ENCODE measurements at places on chromosomes 7 and 10.

DNA sequence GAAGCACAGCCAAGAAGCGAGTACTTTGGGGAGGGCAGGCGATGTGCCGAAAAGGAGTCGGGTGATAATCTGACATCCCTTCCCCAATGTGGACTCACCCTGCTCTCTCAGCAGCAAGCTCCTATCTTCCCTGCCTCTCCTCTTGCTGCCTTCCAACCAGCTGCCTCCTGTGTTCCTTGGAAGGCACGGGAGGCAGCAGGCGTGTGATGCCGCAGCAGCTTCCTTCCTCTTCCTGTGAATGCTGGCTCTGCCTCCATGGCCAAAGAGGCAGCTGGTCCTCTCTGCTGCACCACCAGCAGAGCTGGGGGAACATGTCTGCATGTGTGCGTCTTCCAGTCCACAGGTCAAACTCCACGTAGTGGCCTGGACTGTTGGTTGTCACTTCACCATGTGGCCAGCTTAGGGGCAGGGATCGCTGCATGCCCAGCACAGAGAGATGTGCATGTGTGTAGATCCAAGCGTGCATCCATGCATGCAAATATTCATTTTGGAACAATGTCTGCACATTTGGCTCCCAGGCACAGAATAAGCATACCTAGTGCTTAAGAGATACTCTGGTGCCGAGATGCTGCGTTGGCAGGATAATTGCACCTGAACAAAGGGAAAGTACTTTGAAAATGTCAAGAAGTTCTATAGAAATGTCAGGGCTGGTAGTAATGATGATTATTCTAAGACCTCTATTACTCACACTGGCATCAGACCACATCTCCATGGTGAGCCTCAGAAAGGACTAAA lies 499.8 kb downstream of the PLXNA4 start:
- DNase-seq = no peak

- DNase-seq = no peak
Observed at GRCh38 chr10:19946245-19946644, 130.0 kb downstream of the PLXDC2 start.

GRCh38 chr7:112546723-112547513 lies 66.1 kb downstream of the LSMEM1 start:
- DNase-seq = no peak

GRCh38 chr7:134473861-134474291 lies 15.0 kb upstream of the AKR1B1 start:
- no peak for DNase-seq

DNA sequence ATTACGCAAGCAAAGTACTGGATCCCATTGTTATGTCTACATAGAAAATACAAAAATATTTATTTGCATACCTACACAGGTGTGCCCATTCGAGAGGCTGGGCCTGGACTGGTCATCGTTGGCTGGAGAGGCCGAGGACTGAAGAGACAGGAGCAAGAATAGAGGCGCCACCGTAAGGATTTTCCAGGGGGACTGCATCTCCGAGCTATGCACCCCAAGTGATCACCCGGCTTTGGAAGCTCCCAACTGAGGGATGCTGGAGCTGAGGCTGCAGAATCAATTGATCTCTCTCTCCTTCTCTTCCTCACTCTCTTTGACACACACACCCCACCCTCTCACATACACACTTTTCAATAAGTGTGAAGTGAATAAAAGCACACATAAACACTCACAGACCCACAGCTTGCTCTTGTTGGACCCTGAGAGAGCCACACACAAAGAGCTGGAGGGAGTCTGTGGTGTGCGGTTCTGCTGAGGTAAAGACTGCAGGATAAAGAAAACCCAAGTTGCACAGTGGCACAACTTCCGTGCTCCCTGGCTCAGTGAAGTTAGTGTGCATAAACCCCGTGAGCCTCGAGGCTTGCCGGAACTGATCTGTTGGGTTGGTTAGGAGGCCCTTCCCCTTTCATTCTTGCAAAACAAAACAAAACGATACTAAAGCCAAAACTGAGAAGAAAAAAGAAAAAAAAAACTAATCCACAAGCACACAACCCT lies at the start of gene AOAH:
Gene AOAH, minus strand, starts transcription at position 544 of the 714 bp plus-strand sequence. Its CDS starts 346 bp downstream, at position 198.
- peak; percentile 37 for DNase-seq

DNA sequence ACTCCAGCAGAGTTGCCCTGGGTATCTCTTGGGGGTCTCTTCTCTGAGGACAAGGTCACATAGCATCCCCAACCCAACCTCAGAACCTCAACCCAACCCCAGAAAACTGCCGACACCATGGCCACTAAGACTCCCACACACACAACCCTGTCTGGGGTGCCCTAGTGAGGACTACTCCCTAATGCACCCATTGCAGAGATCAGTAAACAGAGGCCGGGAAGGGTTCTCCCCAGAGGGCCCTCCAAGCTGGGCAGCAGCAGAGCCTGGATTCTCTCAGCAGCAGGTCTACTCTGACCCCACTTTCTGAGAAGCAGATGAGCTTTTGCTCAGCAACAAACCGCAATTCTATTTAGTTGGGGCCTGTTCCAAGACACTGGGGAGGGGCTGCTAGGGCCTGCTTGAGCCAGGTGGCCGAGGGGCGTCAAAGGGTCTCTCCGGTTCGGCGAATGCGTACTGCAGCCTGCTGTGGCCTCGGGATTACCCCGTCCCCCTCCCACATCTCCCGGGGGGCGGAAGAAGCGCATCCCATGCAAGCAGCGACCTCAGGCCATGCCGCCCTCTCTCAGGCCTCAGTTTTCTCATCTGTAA lies 828 bp downstream of the OGDHL start:
- DNase-seq = no peak

DNA sequence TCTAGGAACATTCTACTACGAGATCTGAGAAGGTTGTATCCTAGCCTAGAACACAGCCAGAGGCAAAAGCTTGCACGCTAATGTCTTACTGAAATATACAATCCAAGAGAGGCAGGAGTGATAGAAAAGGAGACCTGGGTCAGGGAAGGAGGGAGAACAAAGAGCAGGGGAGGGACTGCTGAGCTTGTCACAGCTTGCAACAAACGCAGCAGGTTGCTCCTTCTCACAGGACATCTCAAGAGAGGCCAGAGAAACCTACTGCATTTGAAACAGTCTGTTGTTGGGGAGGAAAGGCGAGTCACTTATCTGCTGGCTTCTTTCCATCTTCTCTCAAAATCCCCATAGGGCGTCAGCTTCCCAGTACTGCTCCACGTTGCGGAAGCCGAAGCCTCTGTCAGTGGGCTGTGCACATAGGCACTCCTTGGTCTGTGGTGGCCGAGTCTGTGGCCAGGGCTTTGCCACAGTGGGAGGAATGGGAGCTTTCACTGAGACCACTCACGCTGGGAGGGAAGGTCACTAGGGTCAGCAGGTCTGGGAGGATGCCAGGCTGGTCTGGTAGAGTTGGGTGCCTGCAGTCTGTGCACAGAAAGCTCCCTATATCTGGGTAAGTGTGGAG lies 25.8 kb upstream of the GPNMB start:
- no peak for DNase-seq

GRCh38 chr7:30679664-30680063 lies 2.6 kb downstream of the CRHR2 start:
- no peak for DNase-seq

Data from activated T-helper 1 cell treated with anti-CD3 and anti-CD28 coated beads, Interleukin-2, amount 50 U/mL, for 16 hours (primary cell).